ENCODE measurements at places on chromosomes 13 and 19.

GRCh38 chr19:3669947-3670795 is 30.1 kb downstream of the PIP5K1C start:
- no peak for DNase-seq

DNA sequence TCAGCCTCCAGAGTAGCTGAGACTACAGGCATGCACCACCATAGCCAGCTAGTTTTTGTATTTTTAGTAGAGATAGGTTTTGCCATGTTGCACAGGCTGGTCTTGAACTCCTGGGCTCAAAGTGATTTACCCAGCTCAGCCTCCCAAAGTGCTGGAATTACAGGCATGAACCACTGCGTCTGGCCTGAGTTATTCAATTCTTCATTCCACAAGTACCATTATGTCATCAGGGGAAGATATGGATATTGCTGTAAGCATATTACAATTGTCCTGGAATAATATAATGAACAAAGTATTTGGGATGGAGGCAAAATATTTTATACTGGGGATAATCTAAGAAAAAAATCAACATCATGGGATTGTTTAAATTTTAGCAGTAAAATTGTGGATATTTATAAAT is 646.0 kb upstream of the SLITRK6 start:
- DNase-seq, result no peak

DNA sequence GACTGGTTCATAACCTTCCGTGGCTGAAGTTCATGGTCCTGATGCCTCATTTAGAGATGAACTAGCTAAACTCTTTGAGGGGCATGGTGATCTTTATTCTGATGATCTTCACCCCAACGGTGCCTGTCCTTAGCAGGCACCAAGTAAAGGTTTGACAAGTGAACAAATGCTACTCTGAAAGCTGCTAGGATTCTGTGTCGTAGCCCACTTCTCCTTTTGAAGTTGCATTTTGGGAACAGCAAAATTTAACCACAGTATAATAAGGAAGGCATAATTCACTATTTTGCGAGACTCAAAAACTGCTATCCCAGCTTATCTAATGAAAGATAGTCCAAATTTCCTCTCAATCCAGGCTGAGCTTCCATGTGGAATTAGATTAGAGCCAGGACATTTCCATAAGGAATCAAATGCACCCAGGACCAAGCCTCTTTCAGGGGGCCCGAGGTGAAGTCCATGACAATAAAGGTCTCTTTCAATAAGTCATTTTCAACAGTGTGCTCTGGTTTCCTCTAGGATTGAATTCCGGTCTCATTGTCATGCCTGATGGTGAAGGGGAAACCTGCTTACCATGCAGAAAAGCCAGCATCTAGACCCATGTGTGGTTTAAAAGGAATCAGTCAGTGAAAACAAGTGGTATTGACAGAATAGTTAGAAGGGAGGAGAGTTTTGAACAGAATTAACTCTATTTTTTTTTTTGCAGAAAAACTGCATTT is 23.1 kb downstream of the SIAH3 start:
- DNase-seq, result no peak

GRCh38 chr13:80921971-80922370 is 581.0 kb upstream of the SPRY2 start:
- DNase-seq, result no peak

DNA sequence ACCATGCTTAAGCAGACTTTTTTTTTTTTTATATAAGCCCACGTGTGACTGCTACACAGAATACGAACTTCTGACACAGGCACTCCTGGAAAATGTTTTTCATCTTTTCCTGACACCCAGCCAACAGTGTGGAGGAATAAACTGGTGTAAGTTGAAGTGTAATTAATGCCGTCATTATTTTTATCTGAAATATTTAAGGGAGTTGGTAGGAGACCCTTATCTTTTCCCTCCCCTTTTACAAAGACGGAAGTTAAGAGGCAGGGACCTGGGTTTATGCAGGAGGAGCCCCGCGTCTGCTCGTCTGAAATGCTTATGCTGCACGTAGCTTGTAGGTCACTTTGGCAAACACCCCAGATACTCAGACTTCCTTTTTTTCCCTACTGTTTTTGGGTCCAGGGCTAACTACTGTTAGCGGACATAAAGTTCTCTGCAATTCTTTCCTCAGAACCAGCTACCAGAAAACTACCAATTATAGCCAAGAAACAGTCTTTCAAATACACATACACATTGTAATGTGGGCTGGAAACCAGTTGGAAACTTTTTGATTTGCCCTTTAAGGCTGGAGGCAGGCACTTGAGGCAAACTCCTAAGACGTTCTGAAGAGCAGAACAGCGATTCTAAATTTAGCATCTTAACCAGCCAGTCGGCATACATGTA is 50.8 kb downstream of the EFNB2 start:
- DNase-seq, result no peak

DNA sequence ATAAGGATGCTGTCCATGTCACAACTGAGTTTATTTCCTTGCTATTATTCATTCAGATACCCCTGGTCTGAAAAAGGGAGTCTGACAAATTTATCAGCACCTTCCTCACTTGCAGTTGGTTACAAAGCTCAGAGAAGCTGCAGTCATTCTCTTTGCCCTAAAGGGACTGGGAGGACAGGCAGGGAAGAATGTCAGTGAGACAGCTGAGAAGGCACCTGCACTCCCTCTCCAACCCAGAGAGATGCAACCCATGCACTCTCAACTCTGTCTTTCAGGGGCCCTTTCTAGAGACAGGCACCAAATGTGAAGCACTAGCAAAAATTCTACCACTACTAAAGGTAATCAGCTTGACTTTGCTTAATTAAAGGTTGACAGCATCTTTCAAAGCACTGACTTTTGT is 83.3 kb downstream of the CRYL1 start:
- DNase-seq, result no peak

DNA sequence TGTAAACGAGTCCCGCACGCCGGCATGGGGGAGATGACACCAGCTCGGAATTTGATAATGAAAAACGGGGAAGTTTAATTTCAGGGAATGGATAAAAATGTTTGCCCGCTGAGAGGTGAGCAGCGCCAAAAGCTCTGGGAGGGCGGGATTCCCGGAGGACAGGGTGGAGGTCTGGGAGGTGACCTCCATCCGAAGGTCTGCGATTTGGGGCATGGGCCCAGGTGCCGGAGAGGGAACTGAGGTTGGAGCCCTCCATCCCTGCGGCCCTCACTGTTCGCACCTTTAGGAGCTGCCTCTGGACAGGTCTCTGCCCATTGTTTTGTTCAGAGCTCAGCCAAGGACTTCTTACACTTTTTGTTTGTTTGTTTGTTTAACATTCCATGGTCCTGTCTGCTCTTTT is 129.8 kb downstream of the URI1 start:
- DNase-seq, result peak; percentile 15

DNA sequence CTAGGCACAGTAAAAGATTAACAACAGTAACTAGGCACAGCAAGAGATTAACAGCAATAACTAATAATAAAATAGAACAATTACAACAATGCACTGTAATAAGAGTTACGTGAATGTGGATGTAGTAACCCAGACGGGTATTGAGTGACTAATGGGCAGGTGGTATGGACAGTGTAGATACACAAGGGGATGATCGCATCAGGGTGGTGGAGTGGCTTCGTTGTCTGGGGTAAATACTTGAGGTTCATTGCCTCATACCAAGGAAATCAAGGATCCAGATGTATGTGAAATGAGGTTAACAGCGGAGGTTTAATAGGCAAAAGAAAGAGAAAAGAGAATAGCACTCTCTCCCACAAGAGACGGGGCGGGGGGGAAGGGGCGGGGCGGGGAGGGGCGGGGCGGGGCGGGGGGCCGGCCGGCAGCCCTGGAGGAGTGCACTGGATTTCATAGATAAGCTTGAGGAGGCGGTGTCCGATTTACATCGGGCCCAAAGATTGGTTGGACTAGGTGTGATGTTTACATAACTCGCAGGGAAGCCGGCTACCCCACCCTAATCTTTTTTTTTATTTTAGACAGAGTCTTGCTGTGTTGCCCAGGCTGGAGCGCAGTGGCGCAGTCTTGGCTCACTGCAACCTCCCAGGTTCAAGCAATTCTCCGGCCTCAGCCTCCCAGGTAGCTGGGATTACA is 106.3 kb downstream of the KCTD15 start:
- no peak for DNase-seq

DNA sequence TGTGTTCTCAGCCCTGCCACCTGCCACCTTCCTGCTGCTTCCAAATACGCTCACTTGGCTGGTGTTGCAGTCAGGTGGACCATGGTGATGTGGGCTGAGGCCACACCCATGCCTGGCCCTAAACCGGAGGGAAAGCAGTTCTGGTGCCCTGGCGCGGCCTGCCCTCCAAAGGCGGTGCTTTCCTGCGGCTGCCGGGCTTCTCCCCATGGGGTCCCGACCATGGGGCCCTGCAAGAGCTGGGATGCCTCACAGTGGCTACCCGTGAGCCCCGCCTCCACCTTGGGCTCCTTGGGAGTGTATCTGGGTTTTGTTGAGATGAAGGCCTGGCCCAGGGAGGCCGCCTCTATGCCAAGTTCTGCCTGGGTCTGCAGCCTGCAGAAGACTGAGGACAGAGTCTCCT is 73.7 kb downstream of the ERICH6B start:
- no peak for DNase-seq

GRCh38 chr13:77985866-77986636 is 67.4 kb upstream of the EDNRB start:
- no peak for DNase-seq

DNA sequence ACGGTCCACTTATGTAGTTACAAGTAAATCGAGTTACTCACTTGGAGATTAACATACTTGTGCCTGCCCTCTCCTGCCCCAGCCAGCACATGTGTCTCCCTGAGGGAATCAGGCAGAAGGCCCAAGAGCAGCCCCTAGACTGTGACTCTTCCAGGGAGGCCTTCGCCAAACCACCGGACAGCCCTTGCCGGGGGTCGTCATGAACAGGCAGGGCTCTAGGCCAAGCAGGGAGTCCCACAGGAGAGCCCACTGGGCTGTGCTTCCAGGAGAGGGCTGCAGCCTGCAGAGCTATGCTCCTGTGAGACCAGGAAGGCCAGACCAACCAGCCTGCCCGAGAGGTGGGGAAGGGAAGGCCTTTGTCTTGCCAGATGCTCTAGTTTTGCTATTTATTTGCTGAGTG is 283.3 kb downstream of the FOXO1 start:
- no peak for DNase-seq

DNA sequence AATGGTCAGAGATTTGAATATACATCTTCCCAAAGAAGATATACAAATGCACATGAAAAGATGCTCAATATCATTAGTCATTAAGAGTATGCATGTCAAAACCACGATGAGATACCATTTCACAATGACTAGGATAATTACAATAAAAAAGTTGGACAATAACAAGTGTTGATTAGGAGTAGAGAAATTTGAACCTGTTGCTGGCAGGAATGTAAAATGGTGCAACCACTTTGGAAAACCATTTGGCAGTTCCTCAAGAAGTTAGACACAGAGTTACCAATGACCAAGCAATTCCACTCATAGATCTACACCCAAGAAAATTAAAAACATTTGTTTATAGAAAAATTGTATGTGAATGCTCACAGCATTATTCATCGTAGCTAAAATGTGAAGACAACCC is 33.2 kb upstream of the STARD13 start:
- no peak for DNase-seq

DNA sequence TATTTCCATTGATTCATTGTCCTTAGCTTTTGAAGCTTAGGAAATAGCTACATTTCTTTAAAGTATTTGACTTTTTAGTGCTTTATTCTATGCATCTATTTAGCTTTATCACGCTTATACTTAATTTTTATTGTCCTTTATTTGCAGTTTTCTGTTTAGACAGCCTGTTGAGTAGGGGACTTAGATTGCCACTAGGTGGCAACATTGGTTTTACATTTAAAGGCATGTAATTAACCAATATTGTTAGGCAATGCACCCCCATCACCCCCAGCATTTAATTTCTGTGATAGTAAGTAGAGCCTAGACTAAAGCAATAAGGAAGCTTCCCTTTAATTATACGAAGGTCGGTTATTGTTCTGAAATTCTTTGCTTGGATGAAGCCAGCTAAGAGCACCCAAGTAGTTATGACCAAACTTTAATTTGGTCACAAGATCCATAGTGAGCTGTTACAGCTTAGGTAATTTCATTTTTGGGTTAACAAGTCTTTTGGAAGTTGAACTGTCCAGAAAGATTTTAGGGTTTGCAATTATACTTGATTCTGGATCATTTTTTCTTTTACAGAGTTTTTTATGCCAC is 36.5 kb downstream of the B3GLCT start:
- no peak for DNase-seq

GRCh38 chr13:51618626-51619025 is 34.4 kb downstream of the WDFY2 start:
- no peak for DNase-seq

DNA sequence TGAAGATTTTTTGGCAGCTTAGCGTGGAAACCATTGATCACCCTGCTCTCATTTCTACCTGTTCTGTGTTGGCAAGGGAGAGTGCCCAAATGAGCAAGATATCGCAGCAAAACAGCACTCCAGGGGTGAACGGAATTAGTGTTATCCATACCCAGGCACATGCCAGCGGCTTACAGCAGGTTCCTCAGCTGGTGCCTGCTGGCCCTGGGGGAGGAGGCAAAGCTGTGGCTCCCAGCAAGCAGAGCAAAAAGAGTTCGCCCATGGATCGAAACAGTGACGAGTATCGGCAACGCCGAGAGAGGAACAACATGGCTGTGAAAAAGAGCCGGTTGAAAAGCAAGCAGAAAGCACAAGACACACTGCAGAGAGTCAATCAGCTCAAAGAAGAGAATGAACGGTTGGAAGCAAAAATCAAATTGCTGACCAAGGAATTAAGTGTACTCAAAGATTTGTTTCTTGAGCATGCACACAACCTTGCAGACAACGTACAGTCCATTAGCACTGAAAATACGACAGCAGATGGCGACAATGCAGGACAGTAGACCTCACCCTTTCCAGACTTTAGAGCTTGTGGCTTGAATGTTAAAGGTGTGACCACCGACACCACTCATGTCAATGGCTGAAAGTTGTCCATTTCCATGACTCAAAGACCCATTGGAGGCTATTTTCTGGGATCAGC is 5.8 kb downstream of the CEBPG start:
- no peak for DNase-seq

DNA sequence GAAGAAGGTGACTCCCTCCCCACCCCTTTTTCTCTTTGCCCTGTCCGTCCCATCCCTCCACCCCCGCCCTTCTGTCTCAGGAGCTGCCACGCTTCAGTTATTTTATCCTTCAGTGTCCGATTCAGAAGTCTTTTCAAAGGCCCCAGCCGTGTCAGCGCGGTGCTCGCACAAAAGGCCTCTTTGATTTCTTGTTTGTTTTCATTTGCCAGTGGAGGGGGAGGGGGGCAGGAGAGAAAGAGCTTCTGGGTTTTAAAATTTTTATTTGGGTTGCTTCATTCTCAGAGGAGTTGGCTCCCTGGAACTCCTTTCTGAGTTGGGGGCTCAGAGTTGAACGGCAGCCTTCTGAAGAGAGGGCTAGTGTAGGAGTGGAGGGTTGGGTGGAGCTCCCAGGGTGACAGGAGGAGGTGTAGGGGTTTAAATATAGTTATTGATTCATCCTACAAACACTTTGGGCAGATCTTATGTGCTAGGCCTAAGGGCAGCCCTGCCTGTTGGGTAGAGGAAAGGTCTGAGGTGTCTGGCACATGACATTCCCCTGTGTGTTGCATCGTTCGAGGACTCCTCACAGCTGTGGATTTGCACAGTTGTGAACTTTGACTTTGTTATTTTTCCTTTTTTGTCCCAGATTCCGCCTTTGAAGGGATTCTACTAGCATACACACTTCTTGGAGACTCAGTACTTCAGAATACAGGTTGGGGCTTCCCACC is 36.8 kb downstream of the NFIX start:
- DNase-seq, result no peak

GRCh38 chr13:39132286-39133230 is 94.3 kb downstream of the NHLRC3 start:
- DNase-seq, result no peak
